H1 (cell line): ENCODE measurements at places on chromosomes 12 and 14.
A peak's percentile ranks its signal among the peaks of the same experiment; 100 is the strongest.

GRCh38 chr14:81613341-81614045, 79.8 kb upstream of the SEL1L start:
- DNase-seq: no peak

GRCh38 chr14:75395862-75396261, 32.0 kb upstream of the JDP2 start:
- no peak for DNase-seq

DNA sequence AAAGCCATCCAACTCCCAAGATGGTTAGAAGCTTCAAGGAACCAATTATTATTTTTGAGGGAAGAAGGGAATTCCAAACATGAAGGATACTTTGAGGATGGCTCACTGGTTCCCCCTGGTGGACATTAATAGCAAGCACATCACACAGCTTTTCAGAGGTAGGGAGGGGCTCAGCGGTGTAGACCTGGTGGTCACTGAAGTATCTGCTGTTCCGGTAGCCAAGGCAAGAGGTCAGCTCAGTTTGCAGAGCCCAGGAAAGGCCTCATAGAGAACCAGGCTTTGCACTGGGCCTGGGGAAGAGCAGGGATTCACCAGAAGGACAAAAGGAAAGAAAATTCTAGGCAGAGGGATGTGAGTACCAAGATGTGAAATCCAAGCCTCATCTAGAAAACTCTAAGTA, 118.7 kb downstream of the KSR2 start:
- DNase-seq: peak; percentile 57

DNA sequence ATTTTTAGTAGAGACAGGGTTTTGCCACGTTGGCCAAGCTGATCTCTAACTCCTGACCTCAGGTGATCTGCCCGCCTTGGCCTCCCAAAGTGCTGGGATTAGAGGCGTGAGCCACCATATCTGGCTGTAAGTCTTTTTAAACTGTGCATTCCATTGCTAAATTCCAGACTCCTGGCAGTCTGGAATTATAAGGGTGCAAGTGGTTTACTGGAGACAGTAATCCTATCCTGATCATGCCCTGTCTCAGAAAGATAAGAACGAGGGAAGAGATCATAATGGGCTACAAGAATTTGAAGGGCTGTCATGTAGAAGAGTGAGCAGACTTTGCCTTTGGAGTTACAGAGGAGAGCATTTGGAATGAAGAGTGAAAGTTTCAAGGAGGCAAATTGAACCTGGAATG, 6.8 kb upstream of the SLC4A8 start:
- no peak for DNase-seq

GRCh38 chr14:99574099-99574880, 29.7 kb downstream of the CCDC85C start:
- no peak for DNase-seq

DNA sequence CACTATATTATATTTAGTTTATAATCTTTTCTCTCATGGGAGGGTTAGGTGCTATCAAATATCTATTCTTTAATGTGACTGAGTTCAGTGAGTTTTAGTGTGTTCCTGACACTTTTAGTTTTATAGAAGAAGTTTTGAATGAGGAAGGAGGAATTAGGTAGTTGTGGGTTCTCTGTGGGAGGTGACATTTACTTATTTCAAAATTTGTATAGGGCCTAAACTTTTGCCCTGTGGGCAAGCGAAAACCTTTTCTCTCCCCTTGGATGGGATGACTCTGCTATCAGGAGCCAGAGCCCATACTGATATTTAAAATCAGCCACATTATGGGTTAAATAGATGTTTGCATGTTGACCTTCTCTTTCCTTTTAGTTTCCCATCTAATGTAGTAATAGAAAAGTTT, 43.6 kb downstream of the SPATS2 start:
- DNase-seq: no peak

GRCh38 chr12:9334041-9334692, 126.0 kb upstream of the PZP start:
- no peak for DNase-seq

GRCh38 chr14:103594265-103594664, 31.5 kb downstream of the COA8 start:
- no peak for DNase-seq

DNA sequence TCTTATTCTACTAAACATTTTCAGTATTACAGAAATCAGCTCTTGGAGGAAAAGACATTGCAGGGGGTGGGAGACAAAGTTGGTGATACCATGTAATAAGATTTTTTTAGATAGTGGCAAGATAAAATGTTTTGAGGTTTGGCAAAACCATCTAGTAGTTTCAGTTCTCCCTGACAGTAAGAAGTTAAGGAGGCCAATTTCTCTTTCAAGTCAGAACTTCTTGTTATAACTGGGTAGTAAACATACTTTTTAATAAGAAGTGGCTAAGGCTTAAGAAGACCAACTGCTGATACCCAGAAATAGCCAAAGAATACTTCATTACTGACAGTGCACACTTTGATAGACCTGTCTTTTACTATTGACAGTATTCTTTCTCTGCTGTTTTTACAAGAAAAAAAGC, 452.3 kb downstream of the DIO2 start:
- no peak for DNase-seq

DNA sequence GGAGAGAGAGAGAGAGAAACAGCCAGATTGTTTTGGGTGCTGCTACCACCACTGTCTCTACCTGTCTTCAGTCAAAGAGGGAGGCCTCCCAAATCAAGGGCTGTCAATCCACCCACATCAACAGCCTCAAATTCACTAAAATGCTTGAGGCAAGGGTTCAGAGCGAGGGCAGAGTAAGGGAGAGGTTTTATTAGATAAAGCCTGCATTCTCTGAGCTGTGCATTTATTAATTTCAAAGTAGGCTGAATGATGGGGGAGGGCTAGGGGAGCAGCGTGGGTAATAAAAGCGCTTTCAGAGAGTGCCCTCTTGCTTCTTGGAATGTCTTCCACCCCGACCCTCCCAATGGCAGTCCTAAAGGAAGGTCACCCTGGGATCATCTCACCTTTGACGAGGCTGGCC, 636.5 kb upstream of the TBX3 start:
- DNase-seq: no peak

DNA sequence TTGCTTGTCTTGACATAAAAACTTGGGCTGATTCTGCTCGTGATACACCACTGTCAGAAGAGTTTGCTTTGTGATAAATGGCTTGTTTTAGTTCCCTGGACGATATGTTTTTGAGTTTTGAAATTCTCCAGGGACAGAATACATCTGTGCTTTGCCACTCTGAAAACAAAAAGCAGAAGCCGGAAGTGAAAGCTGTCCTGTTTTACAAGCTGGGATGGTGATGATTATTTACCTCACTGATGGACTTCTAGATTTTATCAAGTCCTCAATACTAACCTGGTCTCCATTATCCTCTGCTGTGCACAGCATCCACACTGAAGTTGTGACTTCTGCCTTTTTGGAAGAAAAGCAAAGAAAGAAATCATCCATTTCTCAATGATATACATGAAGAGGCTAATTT, 251.6 kb downstream of the TRHDE start:
- no peak for DNase-seq

GRCh38 chr14:82657186-82657675, 1123.6 kb upstream of the SEL1L start:
- no peak for DNase-seq

GRCh38 chr14:103067231-103067954, 10.0 kb upstream of the CDC42BPB start:
- DNase-seq: no peak

DNA sequence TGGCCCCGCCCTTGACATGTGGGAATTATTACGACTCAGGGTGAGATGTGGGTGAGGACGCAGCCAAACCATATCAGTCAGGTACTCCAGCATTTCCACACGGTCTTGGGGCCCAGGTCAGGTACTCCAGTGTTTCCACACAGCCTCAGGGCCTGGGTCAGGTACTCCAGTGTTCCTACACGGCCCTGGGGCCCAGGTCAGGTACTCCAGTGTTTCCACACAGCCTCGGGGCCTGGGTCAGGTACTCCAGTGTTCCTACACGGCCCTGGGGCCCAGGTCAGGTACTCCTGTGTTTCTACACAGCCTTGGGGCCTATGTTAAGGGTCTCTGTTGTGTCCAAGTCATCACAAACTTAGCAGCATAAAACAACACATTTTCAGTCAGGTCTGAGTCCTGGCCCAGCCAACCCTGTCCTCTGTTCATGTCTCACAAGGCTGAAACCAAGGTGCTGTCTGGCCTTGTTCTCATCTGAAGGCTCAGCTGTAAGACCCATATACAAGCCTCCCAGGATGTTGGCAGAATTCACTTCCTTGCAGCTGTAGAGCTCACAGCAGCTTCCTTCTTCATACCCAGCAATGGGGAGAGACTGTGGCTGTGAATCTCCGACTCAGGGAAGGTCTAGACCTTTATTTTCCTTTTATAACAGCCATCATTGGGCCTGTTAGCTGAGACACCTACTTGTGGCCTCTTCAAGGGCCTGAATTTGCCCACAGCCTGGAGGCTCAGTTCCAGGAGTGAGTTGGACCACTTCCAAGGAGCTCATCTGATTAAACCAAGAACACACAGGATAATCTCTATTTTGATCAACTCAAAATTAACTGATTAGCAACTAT, 107.6 kb upstream of the SFSWAP start:
- DNase-seq: no peak

- DNase-seq: no peak
These were observed 154.9 kb upstream of the ATP2B1 start for GRCh38 chr12:89863493-89863938.

GRCh38 chr14:97180304-97181200, 383.4 kb downstream of the VRK1 start:
- no peak for DNase-seq

DNA sequence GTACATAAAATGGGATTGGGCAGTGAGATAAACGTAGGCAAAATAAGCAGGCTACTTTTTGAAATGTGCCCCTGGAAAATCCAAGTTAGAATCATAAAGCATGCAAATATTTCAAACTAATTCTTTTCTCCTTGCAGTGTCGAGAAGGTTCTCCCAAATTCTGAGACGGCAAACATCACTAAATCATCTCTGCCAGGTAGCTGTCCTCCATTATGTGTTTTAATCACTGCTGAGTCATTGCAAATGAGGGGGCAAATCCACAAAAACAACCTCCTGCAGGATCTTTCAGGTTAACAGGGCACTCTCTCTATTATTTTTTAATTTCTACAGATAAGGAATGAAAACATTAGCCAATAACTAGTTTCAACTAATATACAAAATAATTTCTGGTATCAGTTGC, 63.2 kb upstream of the RIC8B start:
- DNase-seq: no peak

- DNase-seq: peak; percentile 91
These were observed 72.0 kb downstream of the IRF2BPL start for GRCh38 chr14:76956316-76957090.

- DNase-seq: no peak
These were observed at the start of gene ZC3H14 for GRCh38 chr14:88562831-88563686. Gene ZC3H14 (plus strand): TSS chr14:88563037. CDS start chr14:88563134, 97 bp downstream.

DNA sequence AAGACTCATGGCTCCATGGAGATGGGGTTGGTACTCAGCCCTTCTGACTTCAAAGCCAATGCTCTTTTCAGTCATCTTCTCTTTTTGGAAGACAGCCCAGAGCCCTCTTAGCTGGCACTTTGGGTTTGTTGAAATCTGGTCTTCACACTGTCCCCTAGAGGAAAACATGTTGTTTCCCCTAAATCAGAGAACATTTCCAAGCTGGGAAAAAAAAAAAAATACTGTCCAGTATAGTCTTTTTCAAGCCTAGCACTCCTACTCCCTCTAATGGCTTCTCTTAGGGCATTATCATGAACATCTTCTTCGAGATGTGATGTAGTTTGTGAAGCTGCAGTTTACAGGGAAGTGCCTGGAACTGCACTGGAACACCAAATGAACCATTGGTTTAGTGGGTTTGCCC, 3.0 kb upstream of the ZC3H14 start:
- DNase-seq: no peak

DNA sequence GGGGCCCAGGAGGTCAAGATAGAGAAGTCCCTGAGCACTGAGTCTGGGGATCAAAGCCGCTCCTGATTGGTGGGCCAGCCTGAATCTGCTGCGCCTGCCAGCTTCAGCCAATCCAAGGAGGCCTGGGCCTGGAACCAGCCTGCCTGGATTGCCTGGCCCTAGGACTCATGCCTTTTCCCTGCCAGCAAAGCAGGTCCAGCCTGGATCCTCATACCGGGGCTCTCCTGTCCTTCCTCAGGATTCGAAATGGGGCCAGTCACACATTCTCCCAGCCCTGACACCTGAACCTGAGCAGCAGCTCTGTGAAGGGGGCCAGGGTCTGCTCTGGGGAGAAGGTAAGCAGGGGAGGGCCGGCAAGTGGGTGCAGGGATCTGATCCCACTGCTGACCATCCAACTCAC, 81.9 kb downstream of the NINJ2 start:
- DNase-seq: no peak

DNA sequence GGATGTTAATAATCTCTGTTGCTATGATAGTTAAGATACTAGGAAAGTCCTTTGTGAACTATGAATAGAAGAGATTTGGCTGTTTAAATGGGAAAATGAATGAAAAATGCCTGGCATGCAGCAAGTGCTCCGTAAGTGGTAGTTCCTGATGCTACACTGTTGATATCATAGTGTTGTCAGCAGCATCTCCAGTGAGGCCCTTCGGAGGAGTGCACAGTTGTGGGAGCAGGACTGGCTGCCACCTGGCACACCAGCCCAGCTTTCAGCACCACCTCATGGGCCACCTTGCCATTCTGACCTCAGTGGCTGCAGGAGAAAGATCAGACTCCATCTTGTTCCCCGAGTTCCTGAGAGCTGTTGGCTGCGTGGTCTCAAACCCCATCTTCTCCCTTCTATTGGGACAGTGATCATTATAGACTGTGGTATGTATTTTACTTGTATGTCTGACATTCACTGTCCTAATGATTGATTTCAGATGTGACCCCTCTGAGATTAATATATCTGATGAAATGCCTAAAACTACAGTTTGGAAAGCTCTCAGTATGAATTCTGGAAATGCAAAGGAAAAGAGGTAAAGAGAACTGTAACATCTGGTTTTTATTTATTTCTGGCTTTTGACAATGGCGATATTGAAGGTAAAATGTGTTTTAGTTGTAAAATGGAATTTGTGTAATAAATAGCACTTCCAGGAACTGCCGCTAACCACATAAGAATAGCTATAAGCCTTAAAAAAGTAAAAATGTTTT, 80.9 kb downstream of the SLC4A8 start:
- DNase-seq: no peak

DNA sequence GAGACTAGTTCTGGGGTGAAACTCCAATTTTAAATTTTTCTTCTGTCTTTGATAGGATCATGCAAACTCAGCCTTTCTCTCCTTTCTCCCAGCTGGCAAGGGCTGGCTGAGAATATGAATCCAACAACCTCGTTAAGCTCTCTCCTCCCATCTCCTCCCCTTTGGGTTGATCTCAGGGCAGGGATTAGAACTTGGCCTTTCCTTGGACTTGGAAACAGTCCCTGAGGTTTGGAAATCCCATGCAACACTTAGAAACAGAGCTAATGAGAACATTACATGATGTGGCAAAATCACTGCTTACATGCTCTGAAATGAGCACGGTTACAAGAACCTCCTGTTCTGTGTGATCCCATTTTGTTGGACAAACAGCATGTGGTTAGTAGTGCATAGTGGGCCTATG, 31.6 kb downstream of the ACACB start:
- DNase-seq: no peak

- DNase-seq: no peak
These were observed 29.1 kb upstream of the SOS2 start for GRCh38 chr14:50260511-50260910.
